ENCODE measurements at places on chromosomes 13 and 19. TPM values are rescaled to one million over a fixed set of nuclear protein-coding genes. Genes with fewer than 3 reads are reported as not detected.
A peak's percentile ranks its signal among the peaks of the same experiment; 100 is the strongest.

GRCh38 chr13:32682740-32683139 lies 96.5 kb downstream of the PDS5B start:
- H3K27me3 ChIP-seq = no peaks in the 10 kb centered on the region
- H3K36me3 ChIP-seq = peaks cover 23% of the 10 kb centered on the region
- H3K4me3 ChIP-seq = no peak overlapping the region
- no peak for DNase-seq
- H3K4me1 ChIP-seq = no peaks in the 10 kb centered on the region
- H3K27ac ChIP-seq = no peak overlapping the region

DNA sequence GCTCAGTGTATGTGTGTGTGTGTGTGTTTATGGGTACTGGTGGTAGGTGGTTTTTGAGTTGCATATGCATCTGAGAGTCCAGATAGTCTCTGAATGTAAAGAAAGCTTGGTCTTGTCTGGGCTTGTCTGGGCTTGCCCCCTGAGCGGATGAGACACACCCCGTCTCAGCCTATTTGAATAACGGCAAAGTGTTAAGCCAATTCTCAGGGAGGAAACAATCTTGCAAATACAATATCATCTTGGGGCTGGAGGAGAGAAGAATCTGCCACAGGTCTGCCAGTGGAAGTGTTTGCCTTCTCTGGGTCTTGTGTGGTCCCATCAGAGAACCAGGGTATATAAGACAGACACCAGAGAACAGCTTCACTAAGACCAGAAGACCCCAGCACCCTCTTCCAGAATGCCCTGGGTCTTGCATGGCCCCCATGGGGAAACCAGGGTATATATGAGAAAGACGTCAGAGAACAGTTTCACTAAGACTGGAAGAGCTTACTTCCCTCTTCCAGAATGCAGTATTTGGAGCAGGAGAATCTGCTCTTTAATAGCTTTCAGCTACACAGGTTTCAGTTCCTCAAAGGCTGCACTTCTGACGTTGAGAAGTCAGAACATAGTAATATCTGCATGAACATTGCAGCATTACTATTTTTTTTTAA lies 13.3 kb downstream of the CD70 start:
- no peak for DNase-seq
- no peaks in the 10 kb centered on the region for H3K4me1 ChIP-seq
- no peaks in the 10 kb centered on the region for H3K27me3 ChIP-seq
- H3K27ac ChIP-seq = no peak overlapping the region

GRCh38 chr13:112885782-112886268 lies 83.2 kb upstream of the MCF2L start:
- peaks cover 5% of the 10 kb centered on the region for H3K36me3 ChIP-seq
- DNase-seq = peak; percentile 73
- no peak overlapping the region for H3K27ac ChIP-seq
- H3K27me3 ChIP-seq = no peaks in the 10 kb centered on the region
- H3K4me1 ChIP-seq = no peaks in the 10 kb centered on the region
- peak overlapping the region; percentile 21 for H3K4me3 ChIP-seq

DNA sequence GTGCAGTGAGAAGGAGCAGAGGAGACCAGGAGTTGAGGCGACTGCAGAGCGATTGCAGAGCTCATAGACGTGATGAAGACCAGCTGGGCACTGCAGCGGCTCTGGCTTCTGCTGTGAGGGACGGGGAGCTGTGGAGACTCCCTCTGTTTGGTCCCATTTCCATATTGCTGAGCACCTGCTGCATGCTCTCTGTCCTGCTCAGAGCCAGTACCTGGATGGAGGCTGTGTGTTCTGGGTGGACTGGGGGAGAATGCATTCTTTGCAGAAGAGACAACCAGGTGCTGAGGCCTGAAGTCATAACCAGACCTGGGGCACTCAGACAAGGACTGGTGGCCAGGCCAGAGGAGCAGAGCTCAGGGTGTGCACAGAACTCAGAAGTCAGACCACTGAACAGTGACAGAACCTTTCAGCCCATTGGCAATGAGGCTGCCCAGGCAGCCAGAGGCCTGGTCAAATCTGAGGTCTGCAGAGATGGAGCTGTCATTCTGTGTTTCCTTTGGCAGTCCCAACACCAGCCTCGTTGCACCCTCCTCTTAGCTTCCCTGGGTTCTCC lies 1.3 kb upstream of the A1BG start:
- H3K27me3 ChIP-seq = no peaks in the 10 kb centered on the region
- peaks cover 7% of the 10 kb centered on the region for H3K4me1 ChIP-seq
- no peak overlapping the region for H3K27ac ChIP-seq
- no peaks in the 10 kb centered on the region for H3K36me3 ChIP-seq
- no peak overlapping the region for H3K4me3 ChIP-seq

DNA sequence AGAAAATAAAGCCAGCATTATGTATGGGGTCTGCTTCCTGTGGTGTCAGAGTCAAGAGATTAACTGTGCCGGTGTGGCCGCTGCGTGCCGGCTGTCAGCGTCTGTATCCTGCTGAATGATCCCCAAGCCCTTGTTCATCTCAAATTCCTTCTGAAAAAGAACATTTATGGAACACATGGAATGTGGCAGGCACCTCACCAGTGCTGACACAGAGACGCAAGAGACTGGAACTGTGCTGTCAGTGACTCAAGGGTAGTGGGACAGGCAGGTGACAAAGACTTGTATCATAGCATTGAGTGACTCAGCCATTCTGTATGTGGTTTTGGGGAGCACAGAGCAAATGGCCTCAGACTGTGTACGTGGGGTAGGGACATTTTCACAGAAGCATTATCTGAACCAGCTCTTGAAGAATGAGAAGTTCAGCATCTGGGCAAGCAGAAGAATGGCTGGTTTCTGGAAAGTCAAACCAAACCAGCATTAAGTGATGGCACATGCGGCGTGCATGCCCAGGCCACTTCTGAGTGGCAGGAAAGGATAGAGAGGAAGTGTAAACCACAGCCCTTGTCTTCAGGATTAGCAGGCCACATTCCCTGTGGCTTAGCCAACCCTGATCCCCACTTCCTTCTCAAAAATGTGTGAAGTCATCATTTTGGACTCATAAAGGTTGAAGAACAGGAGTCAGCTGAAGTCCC lies 54.0 kb upstream of the IRS2 start:
- H3K36me3 ChIP-seq = no peaks in the 10 kb centered on the region

- no peaks in the 10 kb centered on the region for H3K4me1 ChIP-seq
- H3K4me3 ChIP-seq = no peak overlapping the region
- no peaks in the 10 kb centered on the region for H3K27me3 ChIP-seq
- H3K36me3 ChIP-seq = no peaks in the 10 kb centered on the region
Measured at GRCh38 chr13:72586518-72586917, 140.9 kb downstream of the MZT1 start.

GRCh38 chr19:45814851-45815480 lies at the start of gene RSPH6A:
RSPH6A (minus strand) TSS chr19:45815308; CDS start chr19:45815176, 132 bp downstream.
- no peak for DNase-seq
- H3K36me3 ChIP-seq = peaks cover 2% of the 10 kb centered on the region
- no peak within 1 kb of the TSS for H3K27ac ChIP-seq
- no peaks in the 10 kb centered on the region for H3K27me3 ChIP-seq
- peak within 1 kb of the TSS; percentile 63 for H3K4me3 ChIP-seq

DNA sequence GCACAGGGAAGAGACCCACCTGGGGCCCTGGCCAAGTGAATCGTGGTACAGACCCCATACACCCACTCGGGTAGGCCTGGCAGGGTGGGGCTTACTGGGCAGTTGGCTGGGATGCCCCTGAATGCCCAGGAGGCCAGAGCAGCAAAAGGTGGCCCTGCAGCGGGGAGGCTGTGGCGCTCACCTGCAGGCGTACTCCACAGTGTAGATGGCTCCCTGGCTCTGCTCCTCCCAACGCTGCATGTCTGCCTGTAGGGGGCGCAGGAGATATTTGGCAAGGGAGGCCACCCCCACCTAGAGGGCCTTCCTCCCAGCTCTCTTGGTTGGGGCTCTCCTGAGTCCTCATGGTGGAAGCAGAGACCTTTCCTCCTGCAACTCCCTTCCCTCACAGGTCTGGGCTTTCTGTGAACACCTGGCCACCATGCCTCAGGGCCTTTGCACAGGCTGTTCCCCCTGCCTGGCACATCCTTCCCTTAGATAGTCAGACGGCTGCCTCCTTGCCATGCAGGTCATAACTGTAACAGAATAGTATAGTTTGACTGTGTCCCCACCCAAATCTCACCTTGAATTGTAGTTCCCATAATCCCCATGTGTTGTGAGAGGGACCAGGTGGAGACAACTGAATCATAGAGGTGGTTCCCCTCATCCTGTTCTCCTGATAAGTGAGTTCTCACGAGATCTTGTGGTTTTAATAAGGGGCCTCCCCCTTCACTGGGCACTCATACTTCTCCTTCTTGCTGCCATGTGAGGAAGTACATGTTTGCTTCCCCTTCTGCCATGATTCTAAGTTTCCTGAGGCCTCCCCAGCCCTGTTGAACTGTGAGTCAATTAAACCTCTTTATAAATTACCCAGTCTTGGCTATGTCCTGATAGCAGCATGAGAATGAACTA lies 5.9 kb downstream of the BORCS8 start:
- H3K27me3 ChIP-seq = no peaks in the 10 kb centered on the region
- no peak for DNase-seq
- no peak overlapping the region for H3K27ac ChIP-seq

Gene KLF2
- total RNA-seq = 281 TPM

DNA sequence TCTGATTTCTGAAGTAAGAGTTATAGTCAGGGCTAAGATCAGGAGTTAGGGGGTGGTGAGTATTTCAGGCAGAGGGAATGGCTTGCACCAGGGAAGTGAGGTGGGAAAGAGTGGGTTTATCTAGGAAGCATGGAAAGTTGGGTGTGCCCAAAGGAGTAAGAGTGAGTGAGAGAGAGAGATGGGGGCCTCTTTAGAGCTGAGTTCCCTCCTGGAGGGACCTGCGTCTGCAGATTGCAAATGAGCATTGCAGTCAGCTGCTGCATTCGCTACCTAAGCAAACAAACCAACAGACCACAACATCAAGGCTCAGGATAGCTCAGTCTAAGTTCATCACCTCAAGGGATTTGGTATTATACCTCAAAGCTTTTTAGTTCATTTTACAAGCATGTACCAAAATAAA lies 405.8 kb downstream of the FGF9 start:
- H3K27me3 ChIP-seq = no peaks in the 10 kb centered on the region
- DNase-seq = no peak
- no peak overlapping the region for H3K27ac ChIP-seq
- no peak overlapping the region for H3K4me3 ChIP-seq
- H3K36me3 ChIP-seq = no peaks in the 10 kb centered on the region

Gene STARD13
- total RNA-seq = 34.6 TPM
